NB4 (cell line): ENCODE measurements at places on chromosomes 4 and X.

DNA sequence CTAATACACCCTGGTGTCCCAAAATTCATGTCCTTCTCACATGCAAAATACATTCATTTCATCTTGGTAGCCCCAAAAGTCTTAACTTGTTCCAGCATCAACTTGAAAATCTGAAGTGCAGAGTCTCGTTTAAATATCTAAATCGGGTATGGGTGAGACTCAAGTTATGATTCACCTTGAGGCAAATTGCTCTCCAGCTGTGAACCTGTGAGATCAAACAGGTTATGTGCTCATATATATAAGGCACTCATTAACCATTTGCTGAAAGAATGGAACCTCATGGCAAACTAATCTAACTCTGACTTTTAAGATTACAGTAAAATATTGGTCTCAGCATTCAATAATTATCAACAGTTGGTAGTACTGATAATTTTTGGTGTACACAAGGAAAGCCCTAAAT is 55.5 kb downstream of the PDLIM5 start:
- no peak for DNase-seq

DNA sequence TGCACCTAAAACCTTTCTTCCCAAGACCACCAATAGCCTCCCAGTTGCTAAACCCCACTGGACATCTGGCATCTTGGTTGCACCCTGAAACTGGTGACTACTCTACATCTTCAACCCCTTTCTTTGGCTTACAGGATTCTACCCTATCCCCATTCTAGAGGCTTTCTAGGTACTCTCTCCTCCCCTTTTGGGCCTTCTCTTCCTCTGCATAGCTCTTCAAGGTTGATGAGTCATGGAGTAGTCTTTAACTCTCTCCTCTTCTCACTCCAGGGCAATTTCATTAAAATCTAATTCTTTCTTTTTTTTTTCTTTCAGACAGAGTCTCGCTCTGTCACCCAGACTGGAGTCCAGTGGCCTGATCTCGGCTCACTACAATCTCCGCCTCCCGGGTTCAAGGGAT is 16.8 kb downstream of the APOO start:
- no peak for DNase-seq

DNA sequence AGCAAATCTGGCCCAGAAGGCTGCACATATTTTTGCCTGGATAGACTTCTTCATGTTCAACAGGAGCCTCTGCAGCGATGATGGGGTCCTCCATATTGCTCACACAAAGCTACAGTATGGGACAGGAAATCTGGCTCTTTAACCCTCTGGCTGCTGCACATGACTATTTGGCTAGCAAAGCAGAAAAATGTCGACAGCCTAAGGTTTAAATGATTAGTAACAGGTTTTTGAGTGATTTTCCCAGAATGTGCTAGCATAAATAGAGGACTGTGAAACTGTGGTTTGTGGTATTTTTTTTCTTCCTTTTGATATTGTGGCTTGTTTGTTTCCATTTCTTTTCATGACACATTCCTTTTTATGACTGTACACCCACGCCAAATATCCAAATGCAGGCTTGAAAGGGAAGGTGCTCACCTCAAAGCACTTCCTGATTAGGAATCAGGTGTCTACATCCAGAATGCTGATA is 120.2 kb upstream of the GK2 start:
- peak; percentile 2 for DNase-seq

DNA sequence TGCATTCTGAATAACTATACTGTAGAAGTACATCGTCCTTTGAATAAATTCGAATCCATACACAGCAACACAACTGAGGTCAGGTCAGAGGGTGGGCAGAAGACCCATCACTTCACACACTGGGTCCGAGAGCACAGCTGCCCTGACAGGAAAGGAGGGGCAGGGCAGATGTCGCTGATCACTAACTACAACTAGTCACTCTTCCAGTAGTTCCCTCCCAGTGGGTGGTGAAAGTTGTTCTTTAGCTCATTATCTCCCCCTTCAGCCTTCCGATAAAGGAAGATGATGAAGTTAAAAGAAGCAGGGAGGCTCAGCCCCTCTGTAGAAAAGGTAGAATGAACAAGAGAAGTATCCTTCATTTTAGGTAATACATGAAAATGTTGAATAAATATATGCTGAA is 278.9 kb downstream of the INPP4B start:
- DNase-seq = no peak

DNA sequence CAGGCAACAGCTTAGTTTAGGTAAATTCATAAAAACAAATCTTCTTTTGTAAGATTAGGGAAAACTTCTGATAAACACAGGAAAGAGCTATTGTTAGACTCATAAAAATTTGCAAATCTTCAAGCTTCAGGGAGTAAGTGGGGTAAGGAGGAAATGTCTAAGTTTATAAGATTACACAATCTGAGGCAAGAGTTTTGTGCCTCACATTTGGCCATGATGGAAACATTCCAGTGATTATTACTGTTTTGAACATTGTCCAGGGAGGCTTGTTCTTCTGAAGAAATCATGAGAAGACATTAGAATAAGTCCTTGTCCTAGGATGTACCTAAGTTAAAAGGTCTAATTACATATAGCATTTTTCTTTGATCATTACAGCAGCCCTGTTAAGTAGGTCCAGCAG is 72.8 kb downstream of the MAOB start:
- no peak for DNase-seq

GRCh38 chr4:94208918-94209317 is 1.3 kb downstream of the SMARCAD1 start:
- DNase-seq = peak; percentile 1

DNA sequence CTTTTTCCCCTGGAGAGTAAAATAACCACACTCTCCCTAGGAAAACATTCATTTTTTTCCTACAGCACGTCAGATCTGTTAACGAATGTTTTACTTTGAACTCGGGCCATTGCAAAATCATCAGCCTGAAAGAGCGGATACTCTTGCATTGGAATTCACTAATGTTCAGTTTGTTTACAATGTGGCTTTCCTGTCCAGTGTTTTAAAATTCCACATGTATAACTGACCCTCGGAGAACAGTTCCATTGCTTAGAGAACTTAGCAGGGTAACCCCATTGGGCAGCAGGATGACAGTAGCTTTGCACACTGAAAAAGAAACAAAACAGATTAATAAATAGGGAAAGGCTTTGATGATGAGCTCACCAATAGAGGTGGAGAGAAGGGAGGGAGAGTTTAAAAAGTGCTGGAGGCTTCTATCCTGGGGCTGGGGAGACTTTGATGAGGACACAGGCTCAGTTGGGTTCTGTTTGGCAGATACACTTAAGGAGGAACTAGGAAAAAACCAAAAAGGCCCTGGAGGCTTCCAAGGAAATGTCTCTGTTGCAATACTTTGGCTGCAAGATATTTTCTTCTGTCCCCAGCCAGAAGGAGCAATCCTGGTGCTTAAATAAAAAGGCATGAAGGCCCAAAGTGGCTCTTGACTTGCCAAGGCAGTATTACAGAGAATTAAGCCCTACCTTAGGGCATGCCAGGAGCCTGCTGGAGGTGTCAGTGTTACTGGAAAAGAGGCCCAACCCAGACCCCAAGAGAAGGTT is 143.1 kb downstream of the ARSF start:
- DNase-seq = no peak

- peak; percentile 78 for DNase-seq
These were observed 48.0 kb downstream of the SLC25A5 start for GRCh38 chrX:119516157-119516702.
